ENCODE measurements at places on chromosomes 6 and 20.

DNA sequence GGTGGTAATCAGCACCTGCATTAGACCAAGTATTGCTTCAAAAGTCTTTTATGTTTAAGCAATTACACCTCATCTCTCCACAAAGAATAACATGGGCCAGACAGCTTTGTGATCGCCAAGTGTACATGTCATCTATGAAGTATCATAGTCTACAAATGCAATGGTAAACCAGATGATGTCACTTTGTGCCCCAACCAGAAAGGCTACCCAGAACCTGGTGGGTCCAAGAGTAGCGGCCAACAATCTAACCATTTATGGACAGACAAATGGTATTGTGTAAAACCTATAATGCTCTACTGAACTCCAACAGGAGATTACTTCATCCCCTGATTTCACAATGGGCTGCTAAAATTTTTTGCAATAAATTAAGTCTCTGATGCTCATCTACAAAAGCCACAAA is 295.9 kb downstream of the GMDS start:
- DNase-seq, result no peak

GRCh38 chr20:34907616-34908469 is 31.4 kb downstream of the ACSS2 start:
- no peak for DNase-seq

GRCh38 chr6:163667372-163668060 is 253.0 kb downstream of the QKI start:
- DNase-seq, result no peak

- no peak for DNase-seq
Observed at GRCh38 chr6:144364782-144365181, 79.6 kb downstream of the UTRN start.

- no peak for DNase-seq
Observed at GRCh38 chr20:38973645-38974044, 11.5 kb downstream of the DHX35 start.

GRCh38 chr20:21677781-21678180 is 27.7 kb upstream of the PAX1 start:
- DNase-seq, result no peak

DNA sequence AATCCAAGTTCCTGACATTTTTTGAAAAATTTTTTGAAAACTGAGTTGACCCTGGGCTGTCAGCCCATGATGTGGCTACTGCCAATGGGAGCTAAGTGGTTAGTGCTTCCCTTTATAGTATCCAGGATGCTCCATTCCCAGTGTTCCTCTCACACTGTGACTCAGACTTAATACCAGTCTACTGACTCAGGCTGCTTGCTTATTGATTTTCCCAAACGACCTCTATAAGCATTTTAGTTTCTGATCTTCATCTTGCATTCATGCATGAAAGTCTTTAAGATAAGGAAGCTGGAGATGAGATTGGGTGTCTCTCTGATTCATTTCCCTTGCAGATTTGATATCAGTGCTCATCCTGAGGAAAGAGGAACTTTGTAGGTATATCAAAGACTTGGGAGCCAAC is 560.0 kb downstream of the TBC1D32 start:
- no peak for DNase-seq

DNA sequence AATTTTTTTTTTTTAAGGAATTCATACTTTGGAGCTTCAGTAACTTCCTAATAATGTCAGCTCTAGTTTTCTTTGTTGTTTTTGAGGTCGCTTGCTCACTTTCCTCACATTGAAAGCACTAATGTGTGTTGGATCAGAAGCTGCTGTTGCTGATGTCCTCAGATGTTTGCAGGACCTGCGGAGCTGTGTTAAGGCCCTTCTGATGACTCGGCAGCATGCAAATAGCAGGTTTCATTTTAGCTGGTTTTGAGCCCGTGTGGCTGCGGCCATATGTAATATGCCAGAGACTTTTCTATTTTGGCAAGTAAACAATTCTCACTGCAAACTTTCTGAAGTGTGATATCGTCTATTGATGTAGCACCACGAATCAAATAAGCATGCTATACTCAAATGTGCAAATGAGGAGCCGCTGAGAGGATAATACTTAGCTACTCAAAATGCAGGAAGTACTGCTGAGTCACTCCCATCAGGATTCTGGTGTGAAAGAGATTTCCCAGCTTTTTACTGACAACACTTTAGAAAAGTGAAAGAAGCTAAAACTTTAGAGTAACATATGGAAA is 187.8 kb downstream of the SASH1 start:
- DNase-seq, result no peak

DNA sequence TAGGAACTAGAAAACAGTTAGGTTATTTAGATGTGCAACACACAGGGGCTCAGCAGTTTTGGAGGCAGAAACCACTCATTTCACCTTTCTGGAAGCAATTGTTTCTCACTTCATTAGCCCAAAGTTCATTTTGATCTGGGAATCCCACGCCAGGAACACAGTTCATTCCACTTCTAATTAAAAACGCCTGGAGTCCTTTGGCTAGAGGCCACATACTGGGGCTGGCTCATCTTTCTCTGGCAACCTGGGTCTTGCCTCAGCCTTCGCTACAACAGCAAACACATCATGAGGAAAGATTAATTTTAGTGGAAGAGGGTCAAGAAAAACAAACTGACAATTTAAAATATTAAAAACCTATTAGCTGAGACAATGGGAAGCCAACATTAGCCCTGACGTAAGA is 69.7 kb downstream of the RFPL4B start:
- DNase-seq, result no peak

DNA sequence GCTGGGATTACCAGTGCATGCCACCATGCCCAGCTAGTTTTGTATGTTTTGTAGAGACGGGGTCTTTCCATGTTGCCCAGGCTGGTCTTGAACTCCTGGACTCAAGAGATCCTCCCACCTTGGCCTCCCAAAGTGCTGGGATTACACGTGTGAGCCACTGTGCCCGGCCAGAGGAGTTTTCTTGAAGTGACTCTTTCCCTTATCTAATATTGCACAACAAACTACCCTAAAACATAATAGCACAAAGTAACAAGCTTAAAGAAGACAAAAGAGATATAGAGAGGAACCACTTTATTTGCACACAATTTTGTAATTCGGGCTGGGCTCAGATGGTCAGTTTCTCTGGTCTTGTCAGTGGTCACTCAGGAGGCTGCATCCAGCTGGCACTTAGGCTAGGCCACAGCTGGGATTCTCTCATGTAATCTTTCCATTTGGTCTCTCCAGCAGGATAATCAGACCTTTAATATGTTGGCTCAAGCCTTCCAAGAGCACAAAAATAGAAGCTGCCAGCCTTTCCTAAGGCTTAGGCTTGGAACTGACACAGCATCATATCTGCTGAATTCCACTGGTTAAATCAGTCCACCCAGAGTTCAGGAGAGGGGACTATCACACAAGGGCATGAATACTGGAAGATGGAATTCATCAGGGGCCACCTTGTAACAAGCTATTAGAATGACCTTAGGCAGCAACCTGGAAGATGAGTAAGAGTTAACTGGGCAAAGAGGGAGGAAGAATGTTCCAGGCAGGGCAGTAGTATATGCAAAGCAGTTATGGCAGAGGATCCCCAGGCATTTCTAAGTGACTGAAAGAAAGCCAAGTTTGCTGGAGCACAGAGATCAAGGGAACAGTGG is 56.7 kb upstream of the PNRC1 start:
- DNase-seq, result no peak

- no peak for DNase-seq
Observed at GRCh38 chr6:150322466-150322871, 46.3 kb upstream of the IYD start.

DNA sequence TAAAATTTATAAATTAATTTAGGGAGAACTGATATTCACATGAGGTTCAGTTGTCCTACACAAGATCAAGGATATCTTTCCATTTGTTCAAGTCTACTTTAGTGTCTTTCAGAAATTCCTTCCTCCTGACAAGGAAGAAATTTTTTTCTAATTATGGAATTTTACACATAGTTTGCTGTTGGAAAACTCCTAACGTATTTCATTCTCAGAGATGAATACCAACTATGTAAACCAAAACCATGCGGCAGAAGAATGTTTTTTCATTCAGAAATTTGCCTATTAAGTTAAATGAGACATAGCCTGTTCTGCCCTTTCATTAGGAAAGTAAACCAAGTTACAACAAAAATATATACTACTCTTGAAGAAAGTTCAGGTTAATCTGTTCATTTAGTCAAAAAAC is 111.2 kb upstream of the PRDM1 start:
- DNase-seq, result no peak

DNA sequence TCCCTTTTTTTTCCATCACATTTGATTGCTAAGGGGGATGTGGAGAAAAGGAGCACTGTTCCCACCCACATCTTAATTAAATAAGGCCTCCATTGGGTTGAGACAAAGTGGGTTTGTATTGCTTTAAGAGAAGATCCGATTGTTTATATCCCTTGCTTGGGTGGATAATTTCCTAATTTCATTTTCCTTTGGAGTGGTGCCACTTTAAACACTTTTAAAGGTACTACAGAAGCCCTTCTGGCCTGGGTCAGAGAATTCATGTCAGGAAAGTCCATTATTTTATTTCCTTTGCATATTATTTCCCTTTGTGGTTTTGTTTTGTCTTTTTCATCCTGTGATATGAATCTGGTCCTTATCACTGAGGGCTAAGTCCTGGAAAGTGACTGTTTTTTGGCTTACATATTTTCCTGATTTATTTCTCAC is 56.9 kb downstream of the PHACTR2 start:
- no peak for DNase-seq

DNA sequence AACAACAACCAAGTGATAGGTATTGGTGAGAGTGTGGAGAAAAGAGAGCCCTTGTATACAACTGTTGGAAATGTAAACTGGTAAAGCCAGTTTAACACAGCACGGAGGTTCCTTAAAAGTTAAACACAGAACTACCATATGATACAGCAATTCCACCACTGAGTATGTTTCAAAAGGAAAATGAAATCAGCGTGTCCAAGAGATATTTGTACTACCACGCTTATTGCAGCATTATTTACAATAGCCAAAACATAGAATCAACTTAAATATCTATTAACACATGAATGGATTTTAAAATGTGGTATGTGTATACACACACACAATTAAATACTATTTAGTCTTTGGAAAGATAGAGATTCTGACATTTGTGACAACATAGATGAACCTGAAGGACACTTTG is 1.1 kb downstream of the PTCHD4 start:
- no peak for DNase-seq

DNA sequence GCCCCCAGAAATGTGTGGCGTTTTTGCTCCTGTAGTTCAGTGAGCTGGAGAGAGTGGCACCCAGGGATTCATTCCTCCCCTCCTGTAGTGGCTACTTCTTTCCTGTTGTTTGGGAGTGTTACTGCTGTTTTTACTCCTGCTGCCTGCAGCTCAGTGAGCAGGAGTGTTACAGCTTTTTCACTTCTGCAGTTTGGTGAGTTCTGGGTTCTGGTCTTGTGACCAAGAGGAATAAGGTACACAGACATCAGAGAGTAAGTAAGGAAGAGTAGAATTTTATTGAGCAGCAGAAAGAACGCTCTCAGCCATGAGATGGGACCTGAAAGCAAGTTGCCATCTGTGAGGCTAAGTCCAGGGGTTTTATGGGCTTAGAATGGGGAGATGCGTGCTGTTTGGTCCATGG is 966.3 kb upstream of the CITED2 start:
- no peak for DNase-seq

- DNase-seq, result no peak
Observed at GRCh38 chr6:136250686-136251008, 536 bp upstream of the MTFR2 start.

DNA sequence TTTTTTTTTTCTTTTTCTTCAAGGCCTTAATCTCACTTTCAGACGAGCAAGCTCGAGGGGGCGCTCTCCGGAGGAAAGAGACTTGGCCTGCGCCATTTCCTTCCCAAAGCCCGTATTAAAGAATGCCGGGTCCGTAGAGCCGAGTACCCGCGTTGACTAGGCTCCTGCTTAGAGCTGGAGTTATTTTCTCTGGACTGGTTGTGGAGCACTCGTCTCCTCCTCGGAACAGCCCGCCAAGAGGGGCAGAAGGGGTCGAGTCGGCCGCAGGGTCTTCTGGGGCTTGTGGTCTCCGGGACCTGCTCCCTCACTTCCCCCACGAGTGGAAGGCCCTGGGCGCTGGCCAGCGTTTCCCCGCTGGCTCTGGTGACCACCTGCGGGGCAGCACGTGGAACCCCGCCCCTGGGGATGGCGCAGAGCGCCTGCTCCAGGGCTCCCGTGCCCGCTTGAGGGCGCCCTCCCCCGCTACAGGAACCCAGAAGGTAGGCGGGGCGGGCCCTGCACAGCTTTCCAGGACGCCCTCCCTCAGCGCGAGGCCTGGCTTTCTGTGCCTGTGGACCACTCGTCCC is 2.7 kb upstream of the MEI4 start:
- DNase-seq, result no peak

DNA sequence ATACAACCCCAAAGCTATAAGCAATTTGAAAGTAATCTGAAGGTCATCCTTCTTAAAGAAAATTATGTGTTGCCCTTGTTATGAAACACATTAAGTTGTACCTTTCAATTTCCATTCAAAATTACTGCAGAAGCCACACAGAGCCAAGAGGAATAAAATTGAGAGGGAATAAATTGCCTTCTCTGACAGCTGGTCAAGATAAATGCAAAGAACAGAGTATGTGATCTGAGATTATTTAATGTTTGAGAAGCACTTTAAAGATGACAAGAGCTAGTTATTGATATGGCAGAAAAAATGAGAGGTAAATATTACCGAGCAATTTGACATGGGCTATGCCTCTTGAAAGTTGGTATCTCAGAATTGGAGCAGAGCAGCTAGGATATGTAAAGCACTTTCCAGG is 61.6 kb downstream of the TRDN start:
- no peak for DNase-seq

DNA sequence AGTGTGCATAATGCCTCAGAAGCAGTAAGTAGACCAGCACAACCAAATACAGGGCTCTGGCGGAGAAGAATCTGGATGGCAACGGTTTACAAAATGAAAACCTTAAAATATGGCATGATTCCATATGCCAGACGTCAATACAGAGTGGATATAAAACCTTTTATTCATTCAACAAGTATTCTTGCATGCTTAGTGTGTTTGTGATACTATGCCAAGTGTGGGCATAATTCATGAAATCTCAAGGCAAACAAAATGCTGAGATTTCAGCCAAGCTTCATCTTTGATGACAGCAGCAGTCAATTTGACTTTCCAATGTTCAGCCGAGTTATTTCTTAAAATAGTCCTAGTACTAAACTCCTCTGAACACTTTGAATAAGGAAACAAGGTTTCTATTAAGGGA is 119.4 kb downstream of the CD24 start:
- no peak for DNase-seq

- no peak for DNase-seq
Observed at GRCh38 chr6:159043251-159043650, 1.5 kb downstream of the TAGAP start.

DNA sequence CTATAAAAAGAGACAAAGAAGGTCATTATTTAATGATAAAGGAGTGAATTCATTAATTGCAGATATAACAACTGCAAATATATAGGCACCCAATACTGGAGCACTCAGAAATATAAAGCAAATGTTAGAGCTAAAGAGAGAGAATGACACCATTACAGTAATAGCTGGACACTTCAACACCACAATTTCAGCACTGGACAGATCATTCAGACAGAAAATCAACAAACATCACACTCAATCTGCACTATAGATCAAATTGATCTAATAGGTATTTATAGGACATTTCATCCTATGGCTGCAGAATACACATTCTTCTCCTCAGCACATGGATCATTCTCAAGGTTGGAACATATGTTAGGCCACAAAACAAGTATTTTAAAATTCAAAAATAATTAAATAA is 72.7 kb downstream of the MAP7 start:
- DNase-seq, result no peak
